Myocyte (in vitro differentiated cells): ENCODE measurements at places on chromosomes 6 and 20. TPM values are rescaled to one million over a fixed set of nuclear protein-coding genes. Genes with fewer than 3 reads are reported as not detected.
A peak's percentile ranks its signal among the peaks of the same experiment; 100 is the strongest.

TPD52L1 gene
- total RNA-seq = 55.3 and 97.1 TPM in 2 replicates

- DNase-seq = no peak
These were observed 40.8 kb downstream of the DNAH8 start for GRCh38 chr6:38755874-38756273.

DNA sequence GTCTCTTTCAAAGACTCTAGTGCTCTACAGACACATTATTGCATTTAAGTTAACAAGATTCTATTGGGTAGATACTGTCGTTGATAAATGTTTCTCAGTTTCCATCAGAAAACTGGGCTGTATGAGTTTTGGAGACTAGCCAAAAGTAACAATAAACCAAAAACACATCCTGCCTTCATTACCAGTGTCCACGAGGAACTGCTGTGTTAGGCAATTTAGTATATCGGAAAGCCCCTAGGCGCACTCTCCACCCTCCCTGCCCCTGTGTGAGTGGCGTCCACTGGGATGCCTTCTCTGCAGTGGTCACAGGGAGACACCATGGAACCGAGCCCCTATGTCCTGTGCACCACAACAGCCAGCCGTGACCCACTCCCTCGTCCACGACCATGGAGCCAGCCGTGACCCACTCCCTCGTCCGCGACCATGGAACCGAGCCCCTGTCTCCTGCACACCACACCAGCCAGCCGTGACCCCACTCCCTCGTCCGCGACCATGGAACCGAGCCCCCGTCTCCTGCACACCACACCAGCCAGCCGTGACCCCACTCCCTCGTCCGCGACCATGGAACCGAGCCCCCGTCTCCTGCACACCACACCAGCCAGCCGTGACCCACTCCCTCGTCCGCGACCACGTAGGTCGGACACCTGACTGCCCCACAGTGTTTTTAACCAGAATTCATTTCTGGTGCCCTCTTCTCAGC is 35.3 kb downstream of the DLL1 start:
- no peak for DNase-seq

DNA sequence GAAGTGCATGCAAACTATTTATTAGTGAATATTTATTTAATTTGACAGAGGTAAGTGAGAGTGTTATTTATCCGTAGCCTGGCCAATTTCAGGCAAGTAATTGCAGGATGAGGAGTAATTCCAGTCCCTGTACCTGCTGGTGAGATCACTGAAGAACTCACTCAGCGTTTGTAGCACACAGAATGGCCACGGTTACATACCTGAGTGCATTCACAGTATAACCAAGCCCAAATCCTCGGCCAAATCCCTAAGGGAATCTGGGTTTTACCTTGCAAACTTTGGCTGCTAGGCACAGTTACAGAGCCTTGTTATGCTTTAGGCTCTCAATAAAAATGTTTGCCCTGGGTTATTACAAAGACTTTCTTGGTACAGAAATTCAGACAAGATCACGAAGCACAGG is 93.3 kb downstream of the KCNQ5 start:
- no peak for DNase-seq

PSORS1C2 gene
- not detected in 2 replicates for total RNA-seq

GRCh38 chr6:32058511-32058963 is 20.3 kb downstream of the CYP21A2 start:
- DNase-seq = no peak

DNA sequence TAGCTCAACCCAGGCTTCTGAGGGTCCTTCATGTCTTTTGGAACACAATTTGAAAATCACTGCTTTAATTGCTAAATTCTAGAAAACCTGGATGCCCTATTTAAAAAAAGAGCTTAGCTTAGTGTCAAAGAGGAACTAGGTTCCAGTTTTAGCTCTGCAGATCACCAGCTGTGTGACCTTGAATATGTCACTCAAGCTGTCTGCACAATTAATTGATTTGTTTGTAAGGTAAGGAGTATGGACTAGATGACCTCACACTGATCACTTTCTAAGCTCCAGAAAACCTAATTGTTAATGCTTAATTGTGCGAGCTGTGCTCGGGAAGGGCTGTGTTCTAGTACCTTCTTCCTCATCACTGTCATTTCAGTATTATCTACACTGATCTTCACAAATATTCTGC is 26.2 kb downstream of the UTRN start:
- DNase-seq = no peak

- no peak for DNase-seq
These were observed 398.4 kb upstream of the ID4 start for GRCh38 chr6:19438566-19439353.

DNA sequence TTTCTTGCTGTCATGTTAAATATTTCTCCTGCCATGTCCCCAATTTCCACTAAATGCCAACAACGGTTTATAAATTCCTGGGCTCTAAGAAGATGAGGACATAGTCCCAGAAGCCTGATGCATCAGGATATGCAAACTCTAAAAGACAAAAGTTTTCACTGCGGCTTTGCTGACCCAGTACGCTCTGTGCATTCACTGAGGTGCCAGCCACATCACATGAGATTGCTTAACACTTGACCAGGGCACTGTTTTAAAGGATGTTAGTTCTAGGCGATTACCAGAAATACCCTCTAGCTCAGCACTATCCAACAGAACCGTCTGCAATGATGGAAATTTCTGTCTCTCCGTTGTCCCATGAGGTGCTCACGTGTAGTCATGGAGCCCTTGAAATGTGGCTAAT is 19.9 kb upstream of the ADTRP start:
- no peak for DNase-seq

DNA sequence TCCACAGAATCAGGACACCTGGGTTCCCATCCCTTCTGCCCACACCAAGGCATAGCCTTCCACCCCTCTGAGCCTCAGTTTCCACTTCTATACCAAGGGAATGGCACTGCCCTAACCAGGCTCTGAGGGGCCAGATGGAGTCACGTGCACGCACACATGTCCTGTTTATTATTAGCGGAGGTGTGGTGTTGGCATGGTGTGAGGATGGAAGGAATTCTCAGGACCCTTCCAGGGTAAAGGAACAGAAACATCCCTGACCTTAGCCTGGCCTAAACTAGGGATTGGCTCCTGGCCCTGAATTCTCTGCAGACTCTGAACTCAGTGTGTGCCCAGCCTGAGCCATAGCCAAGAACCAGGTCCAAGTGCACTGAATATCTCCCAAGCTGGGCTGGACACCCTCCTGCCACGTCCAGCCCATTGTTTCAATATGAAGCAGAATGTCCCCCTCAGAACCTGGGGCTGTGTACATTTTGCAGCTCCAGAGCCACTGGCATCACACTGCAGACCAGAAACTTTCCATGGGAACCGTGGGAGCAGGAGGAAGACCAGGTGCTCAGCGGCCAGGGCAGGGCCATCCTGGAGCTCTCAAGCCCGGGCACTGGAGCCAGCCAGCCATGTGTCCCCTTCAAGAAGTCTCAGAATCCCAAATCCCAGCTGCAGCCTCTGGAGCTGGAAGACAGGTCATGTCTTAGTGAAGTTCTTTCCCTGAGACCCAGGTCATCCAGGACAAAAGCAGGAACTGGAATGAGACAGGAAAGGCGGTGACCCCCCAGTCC is 208.4 kb downstream of the ANKRD60 start:
- no peak for DNase-seq

GSTA3 gene
- total RNA-seq = not detected in 2 replicates

EEF1A2 gene
- 456 and 555 TPM in 2 replicates for total RNA-seq

HLA-DPA1 gene
- 0.27 and 0.68 TPM in 2 replicates for total RNA-seq

TCP11 gene
- not detected in 2 replicates for total RNA-seq

- DNase-seq = peak; percentile 54
These were observed 26.2 kb downstream of the BCAS1 start for GRCh38 chr20:54044156-54044555.

PXDC1 gene
- total RNA-seq = 42.2 and 69.7 TPM in 2 replicates

- no peak for DNase-seq
These were observed 52.7 kb upstream of the ELMO2 start for GRCh38 chr20:46458866-46459750.

GCNT2 gene
- 0.36 and 0.43 TPM in 2 replicates for total RNA-seq

SLC17A3 gene
- total RNA-seq = not detected in 2 replicates

DNA sequence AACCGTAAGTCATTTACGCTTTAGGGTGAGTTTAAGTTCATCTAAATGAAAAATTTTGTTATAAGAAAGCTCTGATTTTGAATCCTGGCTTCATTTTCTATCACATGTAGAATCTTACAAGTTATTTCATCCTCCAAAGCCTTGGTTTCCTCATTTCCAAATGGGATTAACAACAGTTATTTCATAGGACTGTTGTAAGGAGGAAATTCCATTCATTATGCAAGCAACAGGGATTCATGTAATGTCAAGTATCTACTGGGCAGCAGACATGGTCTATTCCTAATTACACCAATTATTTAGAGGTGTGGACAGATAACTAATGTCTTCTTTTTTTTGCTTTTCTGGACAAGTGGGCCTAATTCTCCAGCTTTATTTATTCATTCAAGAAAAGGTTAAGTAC is 154.0 kb downstream of the PDSS2 start:
- DNase-seq = no peak

- no peak for DNase-seq
These were observed 1007.9 kb upstream of the FLRT3 start for GRCh38 chr20:15345287-15345686.

SLC22A23 gene
- total RNA-seq = 1.9 and 4.0 TPM in 2 replicates

DNA sequence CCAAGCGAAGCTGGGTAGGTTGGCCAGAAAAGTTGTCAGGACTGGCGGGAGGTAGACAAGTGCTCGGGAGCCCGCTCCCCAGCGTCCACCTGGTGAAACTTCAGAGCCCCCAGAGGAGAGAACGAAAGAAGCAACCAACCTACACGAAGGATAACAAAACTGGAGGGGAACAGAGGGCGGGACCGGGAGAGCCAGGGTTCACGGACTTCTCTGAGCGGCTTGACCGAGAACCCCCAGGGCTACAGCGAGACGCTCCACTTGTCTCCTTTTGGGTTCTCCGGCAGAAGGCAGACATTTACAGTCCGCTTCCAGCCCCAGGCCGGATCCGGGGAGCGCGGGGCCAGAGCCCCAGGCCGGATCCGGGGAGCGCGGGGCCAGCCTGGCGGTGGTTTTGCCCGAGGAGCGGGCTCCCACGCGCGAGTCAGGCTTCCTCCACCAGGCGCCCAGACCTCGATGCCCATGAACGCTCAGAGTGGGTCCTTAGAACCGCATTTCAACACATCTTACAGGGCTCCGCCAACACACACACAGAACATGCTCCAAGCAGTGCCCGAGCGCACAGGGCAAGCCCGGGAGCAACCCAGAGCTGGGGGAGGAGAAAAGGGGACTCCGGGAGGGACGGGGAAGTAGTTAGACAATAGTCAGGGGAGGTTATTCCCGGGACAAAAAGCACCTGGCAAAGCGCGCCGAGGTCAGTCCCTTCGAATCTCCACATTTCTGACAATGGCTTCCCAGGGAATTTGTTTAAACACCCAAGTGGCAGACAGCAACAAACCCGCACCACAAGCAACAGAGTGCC is 1.1 kb downstream of the PTPRK start:
- DNase-seq = peak; percentile 74

GRCh38 chr6:46773201-46773855 is 19.9 kb upstream of the MEP1A start:
- no peak for DNase-seq

DNA sequence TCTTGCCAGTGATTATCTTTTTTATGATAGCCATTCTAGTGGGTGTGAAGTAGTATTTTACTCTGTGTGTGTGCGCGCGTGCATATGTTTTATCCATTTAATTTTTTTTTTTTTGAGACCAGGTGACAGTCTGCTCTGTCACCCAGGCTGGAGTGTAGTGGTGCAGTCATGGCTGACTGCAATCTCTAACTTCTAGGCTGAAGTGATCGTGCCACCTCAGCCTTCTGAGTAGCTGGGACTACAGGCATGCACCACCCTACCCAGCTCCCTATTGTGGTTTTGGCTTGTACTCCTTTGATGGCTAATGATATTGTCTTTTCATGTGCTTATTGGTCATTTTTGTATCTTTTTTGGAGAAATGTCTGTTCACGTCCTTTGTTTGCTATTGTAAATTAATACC is 33.3 kb downstream of the ITCH start:
- DNase-seq = no peak

DNA sequence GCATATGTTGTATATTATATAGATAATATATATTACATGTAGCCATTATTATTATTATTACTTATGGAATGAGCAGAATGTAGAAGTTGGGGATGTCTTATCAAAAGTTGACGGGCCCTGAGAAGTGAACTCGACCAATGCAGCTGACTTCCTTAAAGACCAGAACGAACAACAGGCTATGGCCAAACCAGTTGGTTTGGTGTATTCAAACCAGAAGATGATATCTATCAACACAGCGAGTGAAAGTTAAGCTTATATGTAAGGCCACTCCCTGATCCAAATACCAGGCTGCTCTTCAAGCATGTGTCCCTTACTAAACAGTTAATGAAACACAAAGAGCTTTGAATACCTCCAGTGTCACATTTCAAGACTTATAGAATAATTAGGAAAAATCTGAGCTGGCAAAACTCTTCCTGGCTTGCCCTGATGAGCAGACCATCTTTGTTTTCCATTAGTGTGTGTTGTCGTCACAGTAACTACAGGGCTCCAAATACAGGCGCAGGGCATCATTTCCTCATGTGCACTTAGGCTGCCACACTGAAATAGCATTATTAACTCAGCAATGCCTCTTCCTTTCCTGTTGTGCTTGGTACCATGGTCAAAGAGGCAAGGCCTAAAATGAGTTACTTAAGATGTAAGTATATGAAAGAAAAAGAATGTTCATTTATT is 6.6 kb downstream of the FILIP1 start:
- DNase-seq = no peak

DNA sequence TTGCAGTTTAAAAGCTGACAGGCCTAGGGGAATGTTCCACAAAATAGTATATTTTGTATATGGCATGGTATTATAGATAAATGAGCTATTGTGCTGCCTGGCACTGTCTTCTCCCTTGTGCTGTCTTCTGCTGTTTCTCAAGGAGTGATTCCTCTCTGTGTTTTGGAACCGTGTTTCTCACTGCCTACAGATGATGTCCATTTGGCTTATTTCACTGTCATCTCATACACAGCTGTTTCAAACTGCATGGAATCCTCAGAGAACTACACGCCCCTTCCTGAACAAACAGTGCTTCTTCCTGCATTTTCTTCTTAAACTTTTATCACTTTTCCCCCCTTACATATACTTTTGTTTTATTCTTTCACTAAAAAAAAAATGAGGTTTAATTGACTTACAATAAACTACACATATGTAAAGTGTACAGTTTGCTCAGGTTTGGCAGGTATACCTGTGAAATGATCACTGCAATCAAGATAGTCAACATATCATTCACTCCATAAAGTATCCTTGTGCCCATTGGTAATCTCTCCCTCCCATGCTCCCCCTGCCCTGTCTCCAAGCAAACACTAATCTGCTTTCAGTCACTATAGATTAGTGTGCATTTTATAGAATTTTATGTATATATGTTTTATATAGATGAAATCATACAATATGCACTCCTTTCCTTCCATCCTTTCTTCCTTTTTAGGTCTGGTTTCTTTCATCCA is 43.0 kb downstream of the CBFA2T2 start:
- DNase-seq = peak; percentile 26

GRCh38 chr20:37363221-37364012 is 17.5 kb downstream of the SRC start:
- DNase-seq = no peak

SLA2 gene
- not detected in 2 replicates for total RNA-seq
